Progenitor cell of endocrine pancreas (in vitro differentiated cells): ENCODE measurements at places on chromosomes 13 and 19. TPM values are rescaled to one million over a fixed set of nuclear protein-coding genes. Genes with fewer than 3 reads are reported as not detected.
A peak's percentile ranks its signal among the peaks of the same experiment; 100 is the strongest.

The ADPRHL1 gene
- 5.2 and 6.8 TPM in 2 replicates for total RNA-seq

The PSG6 gene
- total RNA-seq = not detected in 2 replicates

DNA sequence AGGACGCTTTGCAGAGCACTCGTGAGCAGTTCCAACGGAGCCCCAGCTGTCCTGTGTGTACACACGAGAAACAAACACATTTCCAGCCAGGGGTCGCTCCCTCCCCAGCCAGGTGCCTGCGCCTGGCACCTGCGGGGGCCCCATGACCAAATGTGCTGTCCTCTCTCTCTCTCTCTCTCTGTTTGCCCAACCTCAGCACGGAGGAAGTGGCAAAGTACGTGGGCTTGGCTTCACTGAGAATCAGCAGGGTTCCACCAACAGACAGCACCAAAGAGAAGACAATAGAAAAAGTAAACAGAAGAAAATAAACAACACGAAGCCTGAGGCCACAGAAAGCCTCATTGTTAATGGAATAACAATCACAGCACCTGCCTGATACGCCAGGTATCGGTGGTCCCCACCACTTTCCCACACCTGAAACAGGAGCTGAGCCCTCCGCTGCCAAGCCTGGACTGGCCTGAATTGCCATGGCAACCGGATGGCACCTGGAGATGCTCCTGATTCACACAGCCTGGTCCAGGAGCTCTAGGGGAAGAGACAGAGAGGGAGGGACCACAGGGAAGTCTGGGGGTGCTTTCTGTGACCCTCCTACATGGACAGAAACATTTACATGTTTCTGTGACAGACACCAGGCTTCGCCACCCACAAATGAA lies 103.9 kb upstream of the CACNA1A start:
- H3K36me3 ChIP-seq = no peaks in the 10 kb centered on the region
- no peak for DNase-seq
- H3K27ac ChIP-seq = peak overlapping the region; percentile 92
- H3K4me3 ChIP-seq = no peak overlapping the region

GRCh38 chr13:45249662-45250061 lies 48.8 kb upstream of the KCTD4 start:
- H3K27ac ChIP-seq = no peak overlapping the region
- no peak for DNase-seq
- H3K36me3 ChIP-seq = peaks cover 6% of the 10 kb centered on the region
- H3K27me3 ChIP-seq = no peaks in the 10 kb centered on the region
- H3K4me1 ChIP-seq = peaks cover 7% of the 10 kb centered on the region

DNA sequence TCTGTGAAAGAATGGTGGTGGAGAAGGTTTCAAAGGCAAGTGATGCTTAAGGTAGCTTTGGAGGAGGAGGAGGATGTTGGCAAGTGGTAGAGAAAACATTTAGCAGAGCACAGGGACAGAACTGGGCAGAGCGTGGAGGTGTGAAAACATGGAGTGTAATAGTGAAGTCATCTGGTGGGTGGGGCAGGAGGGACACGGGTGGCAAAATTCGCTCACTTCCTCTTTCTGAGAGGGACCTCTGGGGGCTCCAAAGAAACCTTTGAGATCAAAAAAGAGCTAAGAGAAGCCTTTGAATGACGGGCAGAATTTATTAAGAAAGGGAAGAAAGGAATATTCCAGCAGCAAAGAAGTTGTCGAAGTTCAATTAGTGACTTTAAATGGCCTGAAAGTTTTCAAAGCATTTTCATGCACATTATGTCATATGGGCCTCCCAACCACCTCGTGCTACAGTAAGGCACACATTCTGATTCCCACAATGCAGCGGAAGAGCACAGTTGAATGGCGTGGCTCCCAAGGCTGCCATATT lies 82.8 kb downstream of the STARD13 start:
- no peak overlapping the region for H3K27ac ChIP-seq
- DNase-seq = no peak
- H3K27me3 ChIP-seq = no peaks in the 10 kb centered on the region
